ENCODE measurements at places on chromosomes 5 and 9. TPM values are rescaled to one million over a fixed set of nuclear protein-coding genes. Genes with fewer than 3 reads are reported as not detected.

IFNB1 gene
- not detected for total RNA-seq

- no peak for ATAC-seq
Observed at GRCh38 chr5:103744159-103744558, 181.6 kb upstream of the NUDT12 start.

TXNDC8 gene
- total RNA-seq = not detected

GLDC gene
- 35.7 TPM for total RNA-seq

DNA sequence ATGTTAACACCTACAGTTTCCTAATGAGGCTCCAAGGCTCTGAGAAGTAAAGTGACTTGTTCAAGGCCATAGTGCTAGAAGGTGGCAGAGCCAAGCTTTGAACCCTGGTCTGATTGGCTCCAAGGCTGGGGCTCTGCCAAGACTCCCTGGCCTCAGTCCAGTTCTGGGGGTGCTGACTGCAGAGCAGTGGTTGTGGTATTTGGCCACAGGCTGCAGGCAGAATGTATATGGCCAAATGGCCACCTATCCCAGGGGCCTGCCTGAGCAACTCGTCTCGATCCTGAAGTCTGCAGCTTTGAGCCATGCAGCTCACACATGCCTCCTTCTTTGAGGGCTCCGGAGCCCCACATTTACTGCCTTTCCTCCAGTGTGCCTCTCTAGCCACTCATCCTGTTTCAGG is 9.7 kb upstream of the NEK6 start:
- no peak for ATAC-seq

DNA sequence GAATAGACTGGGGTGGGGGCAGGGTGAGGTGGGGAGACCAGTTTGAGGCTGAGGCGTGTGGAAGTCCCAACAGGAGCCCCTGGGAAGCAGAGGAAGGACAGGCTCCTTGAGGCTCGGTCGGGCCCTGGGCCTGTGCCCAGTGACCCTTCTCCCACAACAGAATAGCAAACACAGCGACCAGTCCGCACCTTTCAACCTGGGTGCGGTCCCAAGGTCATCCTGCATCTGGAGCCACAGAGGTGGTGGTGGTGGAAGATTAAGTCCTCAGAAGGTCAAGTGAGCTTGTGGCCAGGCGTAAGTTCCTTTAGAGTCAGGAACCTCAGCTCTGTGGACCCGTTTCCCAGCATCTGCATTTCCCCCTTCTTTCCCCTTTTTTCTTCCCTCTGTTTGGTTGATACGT is 26.0 kb upstream of the ARAP3 start:
- no peak for ATAC-seq

PHF24 gene
- 1.2 TPM for total RNA-seq

DNA sequence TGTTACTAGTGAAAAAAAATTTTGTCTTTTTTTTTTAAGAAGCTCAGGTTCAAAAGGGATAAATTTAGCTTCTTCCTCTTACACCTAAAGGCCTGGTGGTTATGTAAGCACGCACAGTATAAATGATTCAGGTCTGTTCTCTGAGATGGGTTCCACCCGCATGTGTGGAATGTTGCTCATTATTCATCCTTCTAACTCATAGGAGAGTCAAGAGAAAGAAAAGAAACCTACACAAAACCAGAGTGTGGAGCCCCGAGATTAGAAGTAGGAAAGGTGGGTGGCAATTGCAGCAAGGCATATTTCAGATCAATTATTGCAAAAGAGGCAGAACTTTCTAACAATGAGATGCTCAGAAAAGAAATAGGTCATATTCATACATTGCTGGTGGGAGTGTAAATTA is 13.5 kb downstream of the PLAC8L1 start:
- ATAC-seq = peak; percentile 34

DNA sequence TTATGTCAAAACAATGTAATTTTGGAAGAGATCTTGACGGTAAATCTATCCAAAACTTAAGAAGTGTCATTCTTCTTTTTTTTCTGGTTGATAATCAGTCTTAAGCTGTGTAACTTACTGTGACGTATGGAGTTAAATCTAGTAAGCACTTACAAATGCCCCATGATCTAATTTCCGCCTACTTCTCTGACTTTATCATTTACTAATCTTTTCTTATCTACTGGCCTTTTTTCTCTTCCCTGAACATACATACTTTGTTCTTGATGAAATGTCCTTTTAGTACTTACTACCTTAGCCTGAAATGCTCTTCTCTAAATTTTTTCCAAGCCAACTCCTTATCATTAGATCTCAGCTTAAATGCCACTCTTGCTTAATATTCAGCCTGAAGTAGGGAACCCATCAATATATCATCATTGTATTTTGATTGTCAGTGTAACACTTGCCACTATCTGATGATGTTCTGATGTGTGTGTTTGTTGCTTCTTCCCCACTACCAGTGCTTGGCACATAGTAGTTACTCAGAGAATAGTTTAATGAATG is 27.6 kb downstream of the AP3S1 start:
- no peak for ATAC-seq

MYMK gene
- total RNA-seq = not detected

TMEM174 gene
- not detected for total RNA-seq

GRCh38 chr5:37966871-37967270 is 127.0 kb upstream of the GDNF start:
- no peak for ATAC-seq

DNA sequence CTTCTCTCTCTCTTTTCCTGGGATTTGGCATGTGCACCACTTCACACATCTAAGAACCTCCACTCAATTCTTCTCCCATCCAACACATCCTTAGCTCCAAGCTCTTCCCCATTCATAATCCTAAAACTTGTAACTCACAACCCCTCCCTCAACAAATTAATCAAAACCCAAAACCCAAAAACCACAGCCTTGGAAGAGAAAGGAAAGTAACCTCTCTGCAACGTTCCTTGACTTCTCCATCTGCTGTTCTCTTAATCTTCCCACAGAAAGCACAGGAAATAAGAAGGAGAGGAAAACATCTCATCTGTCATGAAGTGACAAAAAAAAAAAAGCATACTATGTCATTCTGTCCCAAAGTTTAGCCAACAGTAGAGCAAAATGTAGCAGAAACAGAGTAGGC is 66.2 kb downstream of the DRD1 start:
- ATAC-seq = no peak

CCDC192 gene
- 1.3 TPM for total RNA-seq

LCN9 gene
- 0.44 TPM for total RNA-seq

EDIL3 gene
- total RNA-seq = 45.8 TPM

DNA sequence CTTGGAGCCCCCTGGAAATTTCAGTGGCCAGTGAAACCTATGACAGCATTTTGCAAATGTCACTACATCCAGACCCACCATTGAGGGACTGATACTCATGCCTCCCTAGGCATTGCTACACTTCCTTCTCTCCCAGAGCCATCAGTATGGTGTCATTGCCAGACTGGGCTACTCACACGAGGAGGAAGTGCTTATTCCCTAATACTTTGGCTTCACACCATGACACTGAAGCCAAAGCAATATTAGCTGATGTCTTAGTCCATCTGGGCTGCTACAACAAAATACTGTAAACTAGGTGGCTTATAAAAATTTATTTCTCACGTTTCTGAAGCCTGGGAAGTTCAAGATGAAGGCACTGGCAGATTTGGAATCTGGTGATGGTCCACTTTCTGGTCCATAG is 22.6 kb downstream of the TRPM3 start:
- no peak for ATAC-seq

SPINK13 gene
- 0.32 TPM for total RNA-seq

DNA sequence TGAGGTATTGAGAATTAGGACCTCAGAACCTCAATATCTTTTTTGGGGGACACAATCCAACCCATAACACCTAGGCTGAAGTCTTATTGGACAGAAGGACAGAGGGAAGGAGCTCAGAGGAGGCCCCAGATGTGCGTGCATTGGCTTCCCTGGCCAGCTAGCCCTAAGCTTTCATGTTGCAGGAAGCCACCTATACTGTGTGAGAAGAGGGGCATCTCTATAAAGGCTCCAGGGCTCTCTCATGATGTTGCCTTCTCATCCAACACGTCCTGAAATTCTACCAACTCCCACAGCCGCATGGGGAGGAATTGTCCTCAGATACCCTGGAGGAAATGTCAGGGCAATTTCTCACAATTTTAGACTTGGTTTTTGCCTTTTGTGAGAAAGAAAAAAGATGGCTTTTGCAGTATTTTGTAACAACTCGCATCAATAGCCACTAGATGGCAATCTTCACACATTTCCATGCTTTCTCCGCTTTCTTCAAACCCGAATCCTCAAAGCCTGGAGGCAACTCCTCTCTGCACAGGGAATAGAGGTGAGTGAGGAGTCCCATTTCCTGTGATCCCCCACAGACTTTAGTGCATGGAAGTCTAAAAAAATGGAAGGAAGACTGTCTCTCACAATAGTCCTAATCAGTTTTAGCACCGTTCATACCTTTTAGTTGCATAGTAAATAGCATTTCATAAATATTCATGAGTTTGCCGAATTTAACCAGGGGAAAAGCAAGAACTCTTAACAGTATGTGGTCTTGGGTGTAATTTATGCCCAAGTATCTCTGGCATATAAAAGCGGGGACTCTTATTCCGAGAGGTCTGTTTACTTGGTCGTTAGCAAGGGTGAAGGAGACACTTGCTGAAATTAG is 7.4 kb upstream of the PPP3R2 start:
- peak; percentile 73 for ATAC-seq

PCDHGA7 gene
- 0.36 TPM for total RNA-seq

DNA sequence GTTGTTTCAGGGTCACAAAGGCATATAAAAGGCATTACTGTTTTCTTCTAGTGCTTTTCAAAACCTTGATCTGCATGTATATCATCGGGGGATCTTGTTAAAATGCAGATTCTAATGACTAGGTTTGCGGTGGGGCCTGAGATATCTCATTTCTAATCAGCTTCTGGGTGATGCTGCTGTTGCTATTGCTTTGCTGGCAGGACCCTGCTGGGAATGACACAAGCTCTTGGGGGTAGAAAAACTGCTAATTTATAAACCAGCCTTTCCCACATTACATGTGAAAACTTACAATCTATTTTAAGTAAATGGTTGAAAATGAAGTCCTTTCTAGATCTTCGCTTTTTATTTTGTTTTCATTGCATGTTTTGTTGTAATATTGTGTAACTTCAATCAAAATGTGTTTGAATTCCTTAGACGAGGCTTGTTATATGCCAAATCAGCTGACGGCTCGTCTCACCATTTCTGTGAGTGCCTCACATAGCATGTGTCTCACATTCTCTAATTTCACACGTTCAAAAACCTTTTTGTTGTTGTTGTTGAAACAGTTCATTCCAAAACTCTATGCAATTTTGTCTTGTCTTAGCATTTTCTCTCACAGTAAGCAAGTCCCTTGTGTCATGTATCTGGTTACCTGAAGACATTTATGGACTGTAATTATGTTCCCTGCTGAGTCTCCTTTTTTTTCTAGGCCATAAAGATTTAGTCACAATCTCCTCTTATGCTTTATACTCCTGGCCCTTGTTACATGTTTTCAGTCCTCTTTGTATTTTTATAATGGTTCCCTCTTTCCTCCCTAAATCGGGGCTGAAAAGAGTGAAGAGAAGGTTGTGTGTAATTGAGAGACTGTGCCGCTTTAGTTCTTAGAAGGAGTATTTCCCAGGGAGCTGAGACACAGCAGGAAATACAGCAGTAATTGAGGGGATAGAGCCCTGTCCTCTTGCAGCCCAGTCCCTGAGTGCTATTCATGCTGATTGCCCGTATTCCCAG is 521.0 kb upstream of the SEMA6A start:
- peak; percentile 41 for ATAC-seq

GRCh38 chr9:77417566-77417965 is 230.6 kb downstream of the GNA14 start:
- peak; percentile 79 for ATAC-seq

C7 gene
- not detected for total RNA-seq

GRCh38 chr9:126365780-126366179 is 39.2 kb downstream of the MVB12B start:
- ATAC-seq = no peak

DNAH5 gene
- total RNA-seq = 0.21 TPM

GRCh38 chr9:4750023-4750673 is 9.1 kb upstream of the AK3 start:
- ATAC-seq = no peak

- ATAC-seq = no peak
Observed at GRCh38 chr5:52682492-52682891, 105.2 kb upstream of the ITGA1 start.

FBLL1 gene
- total RNA-seq = 55.9 TPM

SPINK4 gene
- not detected for total RNA-seq

PCDHGA10 gene
- 6.1 TPM for total RNA-seq

RAB3C gene
- 42.0 TPM for total RNA-seq

DNA sequence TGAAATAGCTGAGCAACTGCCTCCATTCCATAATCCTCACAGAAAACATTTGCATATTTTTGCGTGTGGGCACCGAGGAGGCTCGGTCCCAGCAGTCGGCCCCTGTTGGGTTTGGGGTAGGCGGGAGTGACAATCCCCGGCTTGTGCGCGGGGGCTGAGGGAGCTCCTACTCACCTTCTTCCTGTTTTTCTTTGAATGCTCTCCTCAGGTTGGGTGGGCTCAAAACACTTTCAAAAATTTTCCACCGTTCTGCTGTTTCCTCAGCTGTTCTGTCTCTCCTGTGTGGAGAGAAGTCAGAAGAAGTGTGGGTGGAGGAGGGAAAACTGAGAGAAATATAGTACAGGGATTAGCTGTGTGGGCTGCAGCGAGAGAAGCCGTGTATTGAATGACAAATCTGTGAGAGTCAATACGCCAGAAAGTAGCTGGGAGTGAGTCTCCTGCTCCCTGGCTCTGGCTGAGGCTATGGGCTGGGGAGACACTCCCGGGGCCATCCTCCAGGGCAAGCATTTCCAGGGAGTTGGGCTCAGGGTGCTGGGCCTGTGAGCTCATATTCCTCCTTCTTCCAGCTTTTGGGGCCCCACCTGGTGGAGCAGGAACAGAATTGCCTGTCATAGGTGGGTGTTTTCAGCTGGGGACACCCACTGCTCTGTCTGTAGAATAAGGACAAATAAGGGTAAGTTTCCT is 84.7 kb downstream of the CMYA5 start:
- ATAC-seq = peak; percentile 37

- no peak for ATAC-seq
Observed at GRCh38 chr9:114666851-114667250, 9.2 kb upstream of the TEX53 start.

- no peak for ATAC-seq
Observed at GRCh38 chr5:134772461-134773125, 14.0 kb downstream of the DDX46 start.

GRCh38 chr9:125121146-125121545 is 22.2 kb downstream of the SCAI start:
- no peak for ATAC-seq

GRCh38 chr5:139186261-139186660 is 11.9 kb downstream of the SIL1 start:
- no peak for ATAC-seq
